ENCODE measurements at places on chromosomes 16 and 17.

DNA sequence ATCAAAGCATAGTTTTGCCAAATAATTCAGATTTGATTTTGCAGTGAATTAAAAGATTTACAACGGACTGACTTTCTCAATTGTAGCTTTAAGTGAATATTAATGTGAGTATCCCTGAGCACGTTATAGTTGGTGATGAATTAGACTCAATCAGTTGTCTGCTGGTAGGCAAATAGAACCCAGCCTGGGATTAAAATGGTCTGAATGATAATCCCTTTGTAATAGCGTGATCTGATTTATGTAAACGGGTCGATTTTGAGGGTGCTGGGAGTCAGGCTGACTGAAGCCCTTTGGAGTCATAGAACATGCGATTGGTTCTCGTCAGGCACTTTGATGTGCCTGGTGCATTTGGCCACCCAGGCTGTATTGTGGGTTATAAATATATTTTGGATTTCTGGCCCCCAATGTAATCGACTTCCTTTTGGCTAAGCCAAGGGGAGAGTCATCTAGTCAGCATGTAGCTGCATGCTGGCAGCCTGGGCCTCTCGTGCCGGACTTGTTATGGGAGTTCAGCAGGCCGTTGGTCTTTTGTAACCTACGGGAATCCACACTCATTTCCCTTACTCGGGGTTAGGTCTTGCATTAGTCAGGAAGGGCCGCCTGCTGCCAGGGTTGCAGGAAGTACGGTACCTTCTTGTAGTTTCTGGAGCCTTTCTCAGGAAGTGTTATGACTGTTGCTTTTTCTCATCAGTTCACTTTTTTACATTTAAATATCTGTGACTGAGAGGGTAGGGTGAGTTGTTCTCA lies 5.4 kb downstream of the PGS1 start:
- peak; percentile 99 for DNase-seq

- no peak for DNase-seq
Observed at GRCh38 chr16:87881324-87882200, 12.3 kb upstream of the SLC7A5 start.

DNA sequence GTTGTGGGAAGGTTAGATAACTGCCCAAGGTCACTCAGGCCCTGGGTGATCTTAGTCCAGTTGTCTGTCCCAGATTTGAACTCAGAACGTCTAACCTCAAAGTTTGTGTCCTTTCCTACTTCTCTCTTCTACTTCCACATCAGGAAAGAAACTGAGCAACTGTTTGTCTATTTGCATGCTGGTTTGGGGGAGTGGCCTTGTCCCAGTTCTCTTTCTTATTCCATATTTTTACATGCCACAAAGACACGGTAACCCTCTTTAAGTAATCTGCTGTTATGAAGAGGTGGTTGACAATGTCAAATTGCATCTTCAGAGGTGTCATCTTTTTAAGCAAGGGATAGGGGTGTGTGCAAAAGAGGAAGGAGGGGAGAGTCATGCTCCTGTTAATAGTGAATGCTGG lies 432.5 kb downstream of the HS3ST3B1 start:
- no peak for DNase-seq

DNA sequence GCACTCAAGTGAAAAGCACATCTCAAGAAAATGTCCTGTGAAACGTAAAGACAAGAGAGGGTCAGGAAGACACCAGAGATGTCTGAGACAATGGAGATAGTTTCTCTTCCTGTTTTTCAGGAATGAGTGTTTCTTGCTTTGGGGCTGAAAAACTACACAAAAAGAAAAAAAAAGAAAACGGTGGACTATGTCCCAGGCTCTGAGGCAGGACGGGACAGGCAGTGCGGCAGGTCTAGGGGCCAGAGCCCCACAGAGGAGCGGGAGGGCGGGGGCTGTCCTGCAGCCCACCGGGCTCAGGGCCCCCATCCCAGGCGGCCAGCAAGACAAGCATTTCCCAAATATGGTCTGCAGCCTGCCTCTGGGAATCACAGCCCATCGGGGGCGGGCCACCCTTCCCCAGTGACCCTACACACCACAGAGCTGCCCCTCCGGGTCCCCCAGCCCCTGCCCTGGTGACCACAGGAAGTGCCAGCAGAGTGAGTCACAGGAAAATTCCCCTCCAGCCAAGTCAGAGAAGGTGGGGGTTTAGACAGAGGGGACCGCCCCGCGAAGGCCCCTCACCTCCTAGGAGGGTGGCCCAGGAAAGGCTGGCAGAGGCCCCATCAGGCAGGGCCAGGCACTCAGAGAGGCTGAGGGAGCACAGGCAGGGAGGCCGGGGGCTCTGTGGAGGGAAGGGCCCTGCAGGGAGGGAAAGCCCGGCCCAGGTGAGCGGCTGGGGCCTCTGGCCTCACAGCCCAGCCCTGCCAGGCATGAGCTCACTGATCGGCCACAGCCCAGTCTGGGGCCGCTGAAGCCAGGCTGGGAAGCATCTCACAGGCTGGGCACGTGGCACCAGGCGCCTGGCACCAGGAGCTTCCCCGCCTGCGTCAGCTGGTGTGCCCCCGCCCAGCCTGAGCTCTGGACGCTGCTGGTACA lies 6.3 kb downstream of the BCAR1 start:
- DNase-seq: peak; percentile 87

DNA sequence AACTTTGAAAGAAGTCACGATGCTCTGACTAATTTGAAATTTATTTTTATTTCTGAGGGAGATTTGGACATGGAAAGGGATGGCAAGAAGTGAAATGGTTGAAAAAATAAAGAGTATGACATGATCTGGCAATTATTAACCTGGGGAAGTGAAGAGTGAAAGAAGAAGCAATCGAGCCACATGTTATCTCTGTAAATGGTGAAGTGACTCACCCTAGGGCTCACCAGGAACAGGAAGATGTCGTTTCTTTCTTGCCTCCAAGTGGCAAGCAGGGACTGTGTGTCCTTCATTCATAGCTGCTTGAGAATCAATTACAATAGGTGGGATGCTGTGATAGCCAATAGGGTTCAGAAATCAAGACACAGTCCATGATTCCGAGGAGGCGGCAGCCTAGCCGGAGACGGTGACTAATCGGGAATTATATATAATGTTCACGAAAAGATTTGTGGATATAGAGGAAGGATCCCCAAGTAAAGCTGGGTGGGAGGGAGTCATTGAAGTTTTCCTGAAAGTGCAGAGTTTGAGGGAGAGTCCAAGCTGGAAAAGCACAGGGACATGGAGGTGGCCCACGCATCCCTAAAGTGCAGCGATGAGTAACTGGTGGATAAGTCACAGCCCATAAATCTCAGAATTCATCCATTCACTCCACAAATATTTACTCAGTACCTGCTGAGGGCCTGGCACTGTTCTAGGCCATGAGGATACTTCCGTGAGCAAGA lies 18.2 kb upstream of the KRT20 start:
- DNase-seq: no peak

DNA sequence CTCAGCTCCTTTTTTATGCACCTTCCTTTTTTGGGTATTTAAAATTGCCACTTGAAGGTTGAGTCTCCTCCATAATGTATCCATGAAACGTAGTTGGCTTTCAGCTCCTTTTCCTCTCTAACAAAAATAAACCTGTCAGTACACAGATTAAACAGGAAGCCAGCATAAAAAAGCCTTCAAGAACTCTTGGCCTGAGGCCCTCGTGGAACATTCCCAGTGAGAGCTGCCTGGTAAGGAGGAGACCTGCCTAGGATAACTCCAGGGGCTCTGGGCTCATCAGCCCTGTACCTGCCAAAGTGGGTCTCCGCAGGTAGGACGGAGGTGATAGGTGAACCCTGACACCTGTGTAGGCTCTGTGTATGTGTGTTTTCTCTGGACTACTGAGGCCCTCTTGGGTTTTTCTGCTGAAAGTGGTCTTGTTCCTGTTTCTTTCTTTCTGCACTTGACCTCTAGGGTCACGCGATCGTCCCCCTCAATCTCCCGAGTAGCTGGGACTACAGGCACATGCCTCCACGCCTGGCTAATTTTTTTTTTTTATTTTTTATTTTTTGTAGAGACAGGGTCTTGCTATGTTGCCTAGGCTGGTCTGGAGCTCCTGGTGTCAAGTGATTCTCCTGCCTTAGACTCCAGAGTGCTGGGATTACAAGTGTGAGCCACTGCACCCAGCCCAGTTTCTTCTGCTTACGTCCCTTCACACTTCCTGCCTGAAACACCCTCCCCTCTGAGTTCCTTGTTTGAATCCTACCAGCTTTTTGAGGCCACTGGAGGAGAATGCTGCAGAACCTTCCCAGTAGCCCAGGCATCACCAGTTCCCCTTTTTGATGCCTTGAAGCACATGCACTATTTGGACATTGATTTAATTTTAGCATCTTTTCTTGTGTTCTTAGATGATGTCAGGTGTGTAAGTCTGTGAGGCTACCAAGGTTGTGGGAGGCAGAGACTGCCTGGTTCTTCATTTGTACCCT lies 9.8 kb downstream of the PGS1 start:
- DNase-seq: no peak
